ENCODE measurements at places on chromosomes 13 and 19.

- no peak for DNase-seq
These were observed 290.1 kb upstream of the TSHZ3 start for GRCh38 chr19:31639306-31639705.

DNA sequence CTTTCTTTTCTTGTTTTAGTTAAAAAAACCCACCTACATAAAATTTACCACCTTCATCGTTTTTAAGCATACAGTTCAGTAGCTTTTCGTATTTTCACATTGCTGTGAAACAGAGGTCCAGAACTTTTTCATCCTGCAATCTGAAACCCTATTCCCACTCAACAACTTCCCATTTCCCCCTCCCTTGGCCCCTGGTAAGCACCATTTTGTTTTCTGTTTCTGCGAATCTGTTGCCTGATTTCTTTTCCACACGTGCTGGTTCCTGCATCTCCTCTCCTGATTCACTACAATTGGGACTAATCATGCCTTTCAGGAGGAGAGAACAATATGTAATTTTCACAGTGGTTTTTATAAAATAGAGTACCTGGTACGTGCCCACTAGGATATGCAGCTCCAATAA is 149.2 kb upstream of the RNF113B start:
- DNase-seq, result no peak

GRCh38 chr13:40547591-40548315 is 118.7 kb downstream of the FOXO1 start:
- DNase-seq, result no peak

GRCh38 chr19:30447553-30447870 is 75.3 kb downstream of the ZNF536 start:
- DNase-seq, result no peak

DNA sequence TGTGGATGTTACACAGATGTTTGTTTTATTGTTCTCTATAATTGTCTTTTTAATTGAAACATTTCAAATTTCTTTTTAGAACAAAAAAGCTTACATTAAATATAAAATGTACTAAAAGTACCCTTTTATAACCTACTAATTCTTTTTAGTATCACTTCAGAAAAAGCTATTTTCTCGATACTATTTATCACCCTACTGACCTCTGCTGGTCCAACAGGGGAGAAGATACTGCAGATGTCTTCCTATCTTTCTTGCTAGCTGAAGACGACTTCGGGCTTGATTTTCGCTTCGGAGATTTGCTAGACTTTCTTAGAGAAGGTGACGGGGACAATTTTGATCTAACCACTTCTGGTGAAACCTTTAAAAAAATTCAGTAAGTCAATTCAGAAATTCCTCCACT is 42.4 kb downstream of the ZC3H13 start:
- DNase-seq, result peak; percentile 9

GRCh38 chr19:45352471-45352870 is 11.9 kb downstream of the KLC3 start:
- DNase-seq, result no peak

DNA sequence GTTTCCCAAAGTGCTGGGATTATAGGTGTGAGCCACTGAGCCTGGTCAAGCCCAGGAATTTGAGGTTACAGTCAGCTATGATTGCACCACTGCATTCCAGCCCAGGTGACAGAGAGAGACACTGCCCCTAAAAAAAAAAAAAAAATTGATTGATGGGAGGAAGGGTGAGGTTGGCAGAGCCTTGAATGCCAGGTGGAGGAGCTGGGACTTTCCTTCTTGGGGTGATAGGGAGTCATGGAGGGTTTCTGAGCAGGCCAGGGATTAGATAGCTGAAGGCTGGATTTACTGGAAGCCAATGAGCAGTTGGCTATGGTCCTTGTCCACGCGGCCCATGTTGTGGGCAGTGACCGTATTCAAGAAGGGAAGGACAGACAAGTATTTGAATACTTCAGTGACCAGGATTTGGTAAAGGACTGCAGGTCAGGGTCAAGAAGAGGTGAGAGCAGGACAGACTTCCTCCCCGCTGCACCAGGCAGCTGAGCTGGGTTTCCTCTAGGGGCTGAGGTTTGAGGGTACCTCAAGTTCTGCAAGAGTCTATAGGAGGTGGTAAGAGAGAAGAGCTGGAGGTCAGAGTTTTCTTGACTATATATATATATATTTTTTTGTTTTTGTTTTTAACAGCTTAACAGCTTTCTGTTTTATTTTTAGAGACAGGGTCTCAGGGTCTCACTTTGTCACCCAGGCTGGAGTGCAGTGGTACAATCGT is 6.9 kb upstream of the ICAM4 start:
- no peak for DNase-seq

DNA sequence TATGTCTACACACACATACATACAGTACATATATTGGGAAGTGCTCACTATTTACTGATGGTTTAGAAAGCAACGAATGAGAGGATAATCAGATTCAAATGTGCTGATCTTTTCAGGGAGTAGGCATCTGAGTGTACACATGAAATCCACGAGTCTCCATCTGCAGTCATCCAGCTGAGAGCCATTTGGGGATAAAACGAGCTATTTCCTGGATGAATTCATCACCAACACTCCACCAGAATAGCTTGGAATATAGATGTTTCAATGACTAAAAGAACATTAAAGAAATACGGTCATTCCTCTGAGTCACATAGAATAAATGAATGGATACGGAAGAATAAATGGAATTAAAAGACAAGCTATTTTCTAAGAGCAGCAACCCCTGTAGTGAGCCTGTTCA is 721.6 kb upstream of the ARGLU1 start:
- DNase-seq, result no peak

DNA sequence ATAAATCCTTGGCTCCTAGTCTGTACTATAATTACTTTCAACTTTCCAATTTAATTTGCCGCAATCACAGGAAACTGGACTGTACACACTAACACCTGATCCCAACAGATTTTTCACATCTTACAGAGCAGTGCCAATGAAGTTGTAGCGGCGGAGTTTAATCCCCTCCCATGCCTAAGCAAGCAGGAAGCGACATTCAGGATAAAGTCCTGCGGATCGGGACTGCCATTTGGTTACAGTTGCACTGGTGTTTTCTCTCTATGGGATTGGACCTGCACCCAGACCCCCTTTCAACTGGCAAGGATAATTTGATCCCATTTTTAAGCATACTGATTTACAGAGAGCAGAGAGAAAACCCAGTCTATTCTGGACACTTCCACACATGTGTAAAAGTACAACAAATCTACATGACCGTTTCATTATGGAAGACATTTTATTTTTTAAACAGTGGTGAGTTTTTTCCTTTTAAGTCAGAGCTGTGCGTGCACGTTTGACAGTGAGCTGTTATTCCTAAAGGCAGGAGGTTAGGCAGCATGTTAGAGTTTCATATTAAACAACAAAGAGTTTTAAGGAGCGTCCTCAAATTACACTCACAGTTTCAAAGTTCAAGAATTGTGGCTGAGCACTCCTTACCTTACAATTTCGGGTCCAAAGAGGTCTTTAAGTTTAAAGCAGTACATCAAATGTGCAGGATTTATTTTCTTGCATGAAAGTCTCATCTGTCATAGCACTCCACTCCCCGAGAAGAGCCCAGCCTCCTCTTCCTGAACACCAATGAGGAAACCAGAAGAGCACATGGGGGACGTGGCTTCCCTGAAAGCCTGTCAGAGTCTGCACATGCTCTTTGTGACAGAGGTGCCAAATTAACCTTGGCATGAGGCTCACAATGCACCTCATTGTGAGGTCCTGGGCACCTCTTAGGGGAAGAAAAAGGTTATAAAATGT is 141.6 kb upstream of the RFC3 start:
- DNase-seq, result no peak

DNA sequence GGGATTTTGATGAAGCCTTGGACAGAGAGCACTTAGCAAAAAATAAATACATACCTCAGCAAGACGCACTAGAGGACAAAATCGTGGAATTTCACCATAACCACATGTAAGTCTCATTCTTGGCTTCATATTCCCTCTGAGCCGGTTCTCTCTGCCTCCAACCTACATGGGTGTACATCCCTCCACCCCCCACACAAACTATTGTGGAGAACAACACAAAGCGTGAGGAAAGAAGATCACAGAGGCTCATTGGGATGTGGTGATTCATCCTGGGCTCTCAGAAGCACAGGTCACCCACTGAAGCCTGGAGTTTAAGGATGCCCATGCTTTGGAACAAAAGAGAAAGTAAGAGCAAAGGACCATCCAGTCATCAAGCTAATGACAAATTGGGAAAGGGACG is 192.2 kb downstream of the STK24 start:
- no peak for DNase-seq

DNA sequence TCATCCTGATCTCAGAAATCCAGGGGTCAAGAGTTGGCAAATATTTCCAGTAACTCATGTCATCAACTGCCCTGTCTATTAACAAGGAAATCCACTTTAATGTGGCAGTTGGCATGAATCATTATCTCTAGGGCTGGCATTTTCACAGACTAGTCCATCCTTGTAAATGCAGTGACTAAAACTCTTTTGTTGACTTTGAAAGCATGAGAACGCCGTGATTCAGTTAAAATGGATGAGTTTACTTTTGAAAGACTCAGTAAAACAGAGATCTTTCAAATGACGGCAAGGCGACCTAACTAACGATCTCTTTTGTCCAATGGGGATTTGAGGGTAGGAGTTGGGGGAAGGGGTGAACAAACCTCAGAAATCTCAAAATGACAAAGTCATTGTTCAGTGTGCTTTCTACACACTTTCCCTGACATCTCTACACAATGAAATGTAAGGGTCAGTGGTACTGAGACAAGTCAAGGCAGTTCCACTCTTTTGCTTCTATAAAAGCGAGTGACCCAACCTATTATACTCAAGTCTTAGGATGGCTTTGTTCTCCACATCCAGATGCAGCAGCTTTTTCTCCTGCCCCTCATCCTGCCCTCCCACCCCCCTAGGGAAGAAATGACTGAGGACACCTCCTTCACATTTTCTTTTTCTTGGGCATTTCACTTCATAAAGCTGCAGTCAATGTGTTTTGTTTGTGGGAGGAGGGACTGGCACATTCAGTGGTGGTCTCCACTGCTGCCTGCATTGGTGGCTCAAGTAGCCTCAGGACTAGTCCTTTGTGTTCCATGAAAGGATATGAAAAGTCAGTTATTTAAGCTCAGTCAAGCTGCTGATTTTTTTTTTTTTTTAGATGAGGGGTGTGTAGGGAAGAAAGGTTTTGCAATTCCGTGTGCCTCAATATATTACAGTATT is 200.5 kb downstream of the ABCC4 start:
- no peak for DNase-seq

- no peak for DNase-seq
These were observed 36.0 kb downstream of the URI1 start for GRCh38 chr19:29978080-29978479.

DNA sequence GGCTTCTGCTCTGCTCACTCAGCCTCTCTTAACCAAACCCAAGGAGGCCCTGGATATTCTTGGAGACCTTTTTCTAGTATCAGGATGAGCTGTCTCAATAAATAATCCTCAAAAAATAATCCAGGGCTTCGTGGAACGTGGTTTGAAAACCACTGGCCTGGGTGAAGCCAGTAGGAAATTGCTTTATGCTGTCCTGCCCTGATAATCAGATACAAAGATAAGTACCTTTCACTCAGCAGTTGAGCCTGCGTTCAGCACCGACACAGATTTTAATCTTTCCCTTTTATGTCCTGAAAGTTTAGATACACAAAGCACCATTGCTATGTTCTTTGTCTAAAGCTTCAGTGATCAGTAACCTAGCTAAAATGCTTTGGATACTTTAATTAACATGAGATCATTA is 460.0 kb downstream of the RFC3 start:
- DNase-seq, result no peak

DNA sequence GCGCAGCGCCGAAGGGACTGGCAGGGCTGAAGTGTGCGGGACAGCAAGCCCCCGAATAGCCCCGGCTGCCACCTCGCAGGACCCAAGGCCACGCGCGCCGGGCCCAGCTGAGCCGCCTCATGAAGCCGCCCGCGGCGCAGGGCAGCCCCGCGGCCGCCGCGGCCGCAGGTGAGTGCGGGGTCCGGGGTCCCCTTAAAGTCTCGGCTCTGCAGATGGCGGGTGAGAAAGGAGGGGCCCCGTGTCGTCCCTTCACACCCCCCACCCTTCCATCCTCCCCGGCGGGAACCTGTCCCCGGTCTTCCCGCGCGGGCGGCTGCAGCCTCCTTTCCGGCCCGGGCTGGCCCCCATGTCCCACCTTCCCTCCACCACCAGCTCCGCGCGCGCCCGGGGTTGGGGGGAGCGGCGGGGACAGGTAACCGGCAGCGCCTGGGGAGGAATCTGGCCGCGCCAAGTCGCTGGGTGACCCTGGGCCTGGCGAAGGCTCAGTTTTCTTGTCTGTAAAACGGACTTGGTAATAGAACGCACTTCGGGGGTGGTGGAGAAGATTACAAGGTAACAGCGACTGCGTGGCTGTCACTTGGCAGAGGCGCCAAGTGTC is 338 bp downstream of the RGCC start:
- no peak for DNase-seq

GRCh38 chr13:88526853-88527215 is 855.7 kb downstream of the SLITRK5 start:
- DNase-seq, result no peak

DNA sequence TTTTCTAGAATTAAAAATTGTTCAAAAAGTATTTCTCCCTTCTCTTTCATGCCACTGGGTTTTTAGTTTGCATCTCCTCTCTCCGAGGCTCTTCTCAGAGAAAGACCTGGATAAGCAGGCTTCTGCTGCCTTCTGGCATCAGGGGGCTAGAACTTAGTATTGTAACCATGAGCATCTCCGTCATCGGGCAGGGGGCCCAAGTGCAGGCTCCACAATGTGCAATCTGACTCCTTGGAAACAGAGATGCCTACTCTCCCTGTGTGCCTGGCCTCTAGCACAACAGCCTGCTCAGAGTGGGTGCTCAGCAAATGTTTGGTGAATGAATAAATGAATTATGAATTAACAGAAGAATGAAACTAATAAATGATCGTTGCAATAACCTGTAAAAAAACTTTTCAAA is 45.6 kb upstream of the MTIF3 start:
- DNase-seq, result no peak

- no peak for DNase-seq
These were observed 47.7 kb downstream of the KLF2 start for GRCh38 chr19:16372065-16372915.

- DNase-seq, result no peak
These were observed 33.4 kb downstream of the FAAP24 start for GRCh38 chr19:33005440-33005839.

DNA sequence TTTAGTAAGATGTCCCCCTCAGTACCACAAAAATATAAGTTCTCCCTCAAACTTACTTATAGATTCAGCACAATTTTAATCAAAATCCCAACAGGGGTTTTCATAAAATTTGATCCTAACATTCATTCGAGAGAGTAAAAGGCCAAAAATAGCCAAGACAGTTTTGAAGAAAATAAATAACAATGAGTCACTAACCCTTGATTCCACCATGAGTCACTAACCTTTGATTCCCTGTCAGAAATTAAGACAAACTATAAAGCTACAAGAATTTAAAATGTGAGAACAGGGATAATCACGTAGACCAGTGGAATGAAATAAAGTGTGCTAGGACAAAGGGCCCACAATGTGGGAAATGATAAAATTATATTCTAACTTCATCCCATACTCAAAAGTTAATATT is 320.3 kb downstream of the SUCLA2 start:
- no peak for DNase-seq

GRCh38 chr13:43489233-43489632 is 297.5 kb downstream of the ENOX1 start:
- DNase-seq, result no peak

GRCh38 chr13:108594153-108594552 is 35.3 kb upstream of the MYO16 start:
- no peak for DNase-seq

- no peak for DNase-seq
These were observed 109.3 kb downstream of the KDM4B start for GRCh38 chr19:5078182-5078581.

- no peak for DNase-seq
These were observed 657 bp downstream of the PLIN3 start for GRCh38 chr19:4866595-4867424.
